ENCODE measurements at places on chromosomes 5 and 9. TPM values are rescaled to one million over a fixed set of nuclear protein-coding genes. Genes with fewer than 3 reads are reported as not detected.
A peak's percentile ranks its signal among the peaks of the same experiment; 100 is the strongest.

GRCh38 chr5:1836176-1836890 lies 35.1 kb downstream of the NDUFS6 start:
- H3K4me3 ChIP-seq: no peak overlapping the region
- H3K4me1 ChIP-seq: no peaks in the 10 kb centered on the region
- H3K27ac ChIP-seq: no peak overlapping the region
- no peaks in the 10 kb centered on the region for H3K36me3 ChIP-seq
- H3K27me3 ChIP-seq: no peaks in the 10 kb centered on the region
- no peak for DNase-seq

GRCh38 chr9:123954518-123955280 lies 24.8 kb upstream of the DENND1A start:
- no peak for DNase-seq
- no peaks in the 10 kb centered on the region for H3K27me3 ChIP-seq
- H3K4me3 ChIP-seq: no peak overlapping the region

DNA sequence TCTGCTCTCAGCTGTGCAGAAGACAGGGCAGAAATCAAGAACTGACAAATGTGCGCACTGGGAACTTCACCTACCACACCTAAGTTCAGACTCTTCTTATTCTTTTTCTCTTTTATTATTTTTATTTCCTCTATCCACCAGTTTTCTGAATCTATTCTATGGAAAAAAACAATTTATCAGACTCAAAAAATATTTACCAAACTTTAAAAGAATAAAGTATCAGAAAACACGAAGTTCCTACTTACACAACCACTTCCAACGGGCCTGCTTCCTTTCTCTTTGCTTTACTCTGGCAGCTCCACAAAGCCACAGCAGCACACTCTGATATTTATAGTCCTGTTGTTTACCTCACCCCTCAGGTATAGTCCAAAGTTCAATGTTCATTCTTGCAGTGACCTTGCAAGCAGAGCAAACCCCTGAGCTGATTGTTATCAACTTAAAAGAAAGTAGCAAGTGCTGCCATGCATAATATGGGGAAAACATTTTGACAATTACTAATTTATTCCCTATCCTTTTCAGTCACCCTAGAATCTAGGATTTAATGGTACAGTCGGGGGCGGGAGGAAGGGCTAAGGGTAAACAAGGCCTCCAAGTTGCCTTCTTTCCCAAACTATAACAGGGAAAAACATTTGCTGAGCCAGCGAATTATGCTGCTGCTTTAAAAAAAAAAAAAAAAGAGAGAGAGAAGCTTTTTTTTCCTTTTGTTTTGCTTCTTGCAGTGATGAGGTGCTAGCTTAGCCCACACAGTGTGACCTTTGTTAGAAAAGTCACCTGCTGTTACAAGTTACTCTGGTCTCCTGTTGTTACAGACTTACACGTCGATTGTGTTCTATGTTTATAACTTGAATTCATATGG lies at the start of gene SELENOP:
SELENOP (minus strand) TSS at position 302 of the 856 bp plus-strand sequence. CDS start 3,539 bp downstream, outside the sequence.
- peaks cover 3% of the 10 kb centered on the region for H3K4me1 ChIP-seq
- peak within 1 kb of the TSS; percentile 84 for H3K27ac ChIP-seq
- peak within 1 kb of the TSS; percentile 47 for H3K4me3 ChIP-seq
- H3K27me3 ChIP-seq: no peaks in the 10 kb centered on the region
- H3K36me3 ChIP-seq: no peaks in the 10 kb centered on the region

NUTM2G gene
- total RNA-seq: not detected

GRCh38 chr5:151772846-151773561 lies 1.2 kb downstream of the G3BP1 start:
- peak overlapping the region; percentile 92 for H3K4me3 ChIP-seq
- no peak for DNase-seq
- no peaks in the 10 kb centered on the region for H3K36me3 ChIP-seq
- H3K27ac ChIP-seq: peak overlapping the region; percentile 100
- H3K27me3 ChIP-seq: no peaks in the 10 kb centered on the region

GRCh38 chr5:101288633-101289032 lies 385.6 kb upstream of the ST8SIA4 start:
- no peak overlapping the region for H3K27ac ChIP-seq
- DNase-seq: no peak
- H3K4me3 ChIP-seq: no peak overlapping the region
- no peaks in the 10 kb centered on the region for H3K36me3 ChIP-seq

LSM11 gene
- total RNA-seq: 6.0 TPM

- H3K36me3 ChIP-seq: no peaks in the 10 kb centered on the region
- no peak for DNase-seq
- H3K4me1 ChIP-seq: no peaks in the 10 kb centered on the region
- H3K27me3 ChIP-seq: no peaks in the 10 kb centered on the region
- no peak overlapping the region for H3K27ac ChIP-seq
Observed at GRCh38 chr9:73270967-73271721, 119.5 kb downstream of the ANXA1 start.

GRCh38 chr5:178368274-178368673 lies 135.7 kb upstream of the PHYKPL start:
- no peak overlapping the region for H3K27ac ChIP-seq
- H3K4me3 ChIP-seq: no peak overlapping the region
- H3K4me1 ChIP-seq: peaks cover 2% of the 10 kb centered on the region

- H3K36me3 ChIP-seq: no peaks in the 10 kb centered on the region
- no peaks in the 10 kb centered on the region for H3K4me1 ChIP-seq
- H3K4me3 ChIP-seq: no peak overlapping the region
- DNase-seq: no peak
Observed at GRCh38 chr5:68141494-68141893, 74.1 kb upstream of the PIK3R1 start.

- H3K27ac ChIP-seq: no peak overlapping the region
- H3K36me3 ChIP-seq: no peaks in the 10 kb centered on the region
- H3K4me1 ChIP-seq: no peaks in the 10 kb centered on the region
- no peak for DNase-seq
- no peak overlapping the region for H3K4me3 ChIP-seq
- no peaks in the 10 kb centered on the region for H3K27me3 ChIP-seq
Observed at GRCh38 chr9:26296910-26297572, 595.6 kb downstream of the CAAP1 start.

DNA sequence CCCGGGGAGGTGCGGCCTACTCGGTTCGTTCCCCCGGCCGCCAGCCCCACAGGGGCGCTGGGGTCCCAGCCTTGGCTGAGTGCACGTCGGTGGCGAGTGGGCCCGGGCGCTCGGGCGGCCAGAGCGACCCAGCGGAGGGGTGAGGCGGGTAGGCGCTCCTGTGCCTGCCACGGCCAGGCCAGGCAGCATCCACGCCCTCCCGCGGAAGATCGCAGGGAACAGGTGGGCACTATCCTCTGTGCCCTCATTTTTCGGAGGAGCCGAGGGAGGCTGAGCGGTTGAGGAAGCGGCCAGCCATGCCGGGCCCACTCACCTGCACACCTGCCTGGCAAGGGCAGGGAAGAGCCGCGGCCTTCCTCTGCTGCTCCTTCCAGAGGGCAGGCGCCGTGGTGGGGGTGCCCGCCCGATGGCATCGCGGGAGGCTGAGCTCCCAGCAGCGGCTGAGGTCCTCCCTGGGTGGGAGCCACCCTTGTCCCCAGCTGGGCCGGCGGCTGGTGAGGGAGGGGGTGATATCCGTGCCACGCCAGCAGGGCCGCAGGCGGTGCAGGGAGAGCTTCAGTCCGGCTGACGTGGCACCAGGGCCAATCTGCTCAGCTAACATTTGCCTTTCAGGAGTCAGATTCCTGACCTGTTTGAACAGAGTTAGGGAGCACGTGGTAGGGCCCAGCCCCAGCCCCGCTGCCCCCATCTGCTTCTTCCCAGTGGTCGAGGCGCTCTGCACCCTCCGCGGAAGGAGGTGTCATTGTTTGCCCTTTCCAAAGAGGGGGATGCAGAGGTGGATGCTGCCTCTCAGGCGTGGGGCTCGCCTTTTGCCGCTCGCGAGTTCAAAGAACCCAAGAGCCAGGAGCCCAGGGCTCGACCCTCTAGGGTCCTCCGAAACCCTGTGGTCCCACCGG lies 1.6 kb upstream of the SEC16A start:
- H3K27ac ChIP-seq: peak overlapping the region; percentile 100
- H3K36me3 ChIP-seq: no peaks in the 10 kb centered on the region
- H3K27me3 ChIP-seq: no peaks in the 10 kb centered on the region
- no peak for DNase-seq
- H3K4me3 ChIP-seq: peak overlapping the region; percentile 62
- peaks cover 10% of the 10 kb centered on the region for H3K4me1 ChIP-seq

DNA sequence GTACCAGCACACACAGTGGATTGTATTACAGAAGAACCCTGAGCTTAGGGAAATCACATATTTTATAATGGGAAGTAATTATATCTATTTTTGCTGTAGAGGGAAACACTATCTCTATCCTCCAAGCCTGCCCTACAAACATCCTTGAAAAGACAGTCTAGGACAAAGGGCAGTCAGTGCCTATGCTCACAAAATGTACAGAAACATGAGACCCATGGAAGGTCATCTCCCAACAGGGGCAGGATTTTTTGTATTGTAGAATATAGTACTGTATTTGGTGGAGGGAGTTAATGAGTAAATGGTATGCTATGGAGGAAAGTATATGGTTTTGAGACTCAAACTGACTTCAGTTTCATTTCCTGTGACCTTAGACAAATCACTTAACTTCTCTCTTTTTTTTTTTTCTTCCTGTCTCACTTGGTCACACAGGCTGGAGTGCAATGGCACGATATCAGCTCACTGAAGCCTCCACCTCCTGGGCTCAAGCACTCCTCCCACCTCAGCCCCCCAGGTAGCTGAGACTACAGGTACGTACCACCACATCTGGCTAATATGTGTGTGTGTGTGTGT lies 5.8 kb upstream of the RAB14 start:
- no peak overlapping the region for H3K4me3 ChIP-seq
- no peaks in the 10 kb centered on the region for H3K4me1 ChIP-seq
- no peak for DNase-seq
- H3K27me3 ChIP-seq: no peaks in the 10 kb centered on the region
- H3K36me3 ChIP-seq: no peaks in the 10 kb centered on the region

GRM6 gene
- total RNA-seq: not detected

DNA sequence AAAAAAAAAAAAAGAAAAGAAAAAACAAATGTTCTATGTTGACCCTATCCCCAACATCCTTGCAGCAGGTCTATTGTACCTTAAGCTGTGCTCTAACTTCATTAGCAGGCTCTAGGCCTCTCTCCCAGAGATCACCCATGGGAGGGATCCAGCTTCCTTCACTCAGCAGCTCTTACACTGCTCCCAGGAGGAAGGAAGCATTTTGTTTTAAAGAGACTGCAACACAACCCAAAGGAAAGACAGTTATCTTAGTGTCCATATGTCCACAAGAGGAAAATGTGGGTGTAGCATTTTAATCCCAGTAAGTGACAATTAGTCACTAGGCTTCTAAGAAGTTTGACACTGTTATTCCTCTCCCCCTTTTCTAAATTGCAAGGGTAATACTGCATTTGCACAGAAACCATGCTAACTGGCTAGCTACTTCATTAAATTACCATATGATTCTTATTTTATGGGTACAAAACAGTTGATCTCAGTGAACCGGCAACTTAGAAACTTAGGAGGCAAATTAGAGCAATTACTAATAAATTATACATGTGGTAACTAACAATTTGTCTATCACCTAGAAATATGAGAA lies 58.8 kb downstream of the MARCHF3 start:
- H3K4me1 ChIP-seq: peaks cover 1% of the 10 kb centered on the region
- no peak overlapping the region for H3K27ac ChIP-seq
- no peaks in the 10 kb centered on the region for H3K27me3 ChIP-seq
- H3K4me3 ChIP-seq: no peak overlapping the region
- no peak for DNase-seq

Data from ovary (tissue), 10 donors.